ENCODE measurements at places on chromosomes 11 and 22.

- DNase-seq: peak; percentile 61
Observed at GRCh38 chr11:63869683-63870082, 30.8 kb downstream of the MARK2 start.

DNA sequence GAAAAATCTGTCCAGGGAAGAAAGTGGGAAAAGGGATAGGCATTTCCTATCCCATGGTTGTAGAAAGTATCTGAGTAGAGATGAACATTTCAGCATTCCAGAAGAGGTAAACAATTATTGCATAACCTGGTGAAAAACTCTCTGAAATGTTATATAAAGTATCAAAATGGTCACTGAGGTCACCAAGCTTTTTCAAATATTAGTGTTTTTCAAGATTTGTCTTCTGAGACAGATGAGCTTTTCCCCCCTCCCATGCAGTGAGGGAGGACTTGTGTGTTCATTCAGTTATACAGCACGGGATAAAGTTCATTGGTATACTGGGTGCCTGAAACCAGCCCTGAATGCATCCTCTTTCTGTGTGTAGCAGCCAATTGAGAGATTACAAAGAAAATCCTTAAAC, 1.9 kb upstream of the DEPDC7 start:
- DNase-seq: no peak

- no peak for DNase-seq
Observed at GRCh38 chr11:79066456-79067351, 374.1 kb downstream of the TENM4 start.

GRCh38 chr11:129590753-129591475, 215.3 kb downstream of the BARX2 start:
- no peak for DNase-seq

DNA sequence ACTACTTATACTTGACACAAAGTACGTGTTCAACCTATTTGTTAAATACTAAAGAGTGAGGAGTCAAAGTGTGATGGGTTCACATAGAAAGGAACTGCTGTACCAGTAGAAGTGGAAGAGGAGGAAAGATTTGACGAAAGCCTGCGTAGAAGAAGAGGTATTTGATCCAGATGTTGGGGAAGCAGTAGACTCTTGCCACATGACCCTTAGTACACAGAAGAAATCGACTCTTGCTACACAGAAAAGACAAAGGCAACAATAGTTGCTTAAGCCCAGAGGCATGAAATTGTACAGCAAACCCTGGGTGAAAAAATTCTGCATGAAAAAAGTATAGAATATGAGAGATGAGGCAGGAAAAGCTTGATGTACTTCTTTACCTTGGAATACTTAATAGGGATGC, 152.9 kb downstream of the ETS1 start:
- no peak for DNase-seq

- peak; percentile 15 for DNase-seq
Observed at GRCh38 chr22:34804604-34805003, 261.4 kb upstream of the ISX start.

DNA sequence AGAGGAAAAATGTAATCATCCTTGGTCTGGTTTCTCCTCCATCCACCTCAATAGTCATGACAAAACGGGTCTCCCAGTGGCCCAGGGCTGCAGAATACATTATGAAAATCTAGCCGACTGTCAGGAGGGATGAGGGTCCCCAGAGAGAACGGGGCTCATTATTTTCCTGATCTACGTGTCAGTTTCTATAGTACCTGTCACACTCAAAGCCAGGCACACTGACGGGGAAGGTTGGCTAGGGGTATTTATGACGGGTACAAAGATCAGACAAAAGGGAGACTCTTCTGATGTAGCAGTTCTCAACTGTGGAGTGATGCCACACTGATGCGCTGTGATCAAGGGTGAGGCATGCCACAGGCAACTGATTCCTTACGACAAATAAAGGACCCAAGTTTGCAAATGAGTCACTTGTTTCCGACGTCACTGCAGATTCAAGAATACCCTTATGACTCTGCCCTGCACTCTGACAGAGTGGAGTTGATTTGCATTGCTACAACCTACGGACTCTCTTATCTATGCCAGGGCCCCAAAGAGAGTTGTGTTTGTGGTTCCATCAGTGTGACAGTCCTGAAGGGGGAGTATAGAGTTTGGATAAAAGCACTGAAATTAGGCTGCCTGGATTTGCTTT, 188.2 kb upstream of the TBCEL start:
- DNase-seq: peak; percentile 7

DNA sequence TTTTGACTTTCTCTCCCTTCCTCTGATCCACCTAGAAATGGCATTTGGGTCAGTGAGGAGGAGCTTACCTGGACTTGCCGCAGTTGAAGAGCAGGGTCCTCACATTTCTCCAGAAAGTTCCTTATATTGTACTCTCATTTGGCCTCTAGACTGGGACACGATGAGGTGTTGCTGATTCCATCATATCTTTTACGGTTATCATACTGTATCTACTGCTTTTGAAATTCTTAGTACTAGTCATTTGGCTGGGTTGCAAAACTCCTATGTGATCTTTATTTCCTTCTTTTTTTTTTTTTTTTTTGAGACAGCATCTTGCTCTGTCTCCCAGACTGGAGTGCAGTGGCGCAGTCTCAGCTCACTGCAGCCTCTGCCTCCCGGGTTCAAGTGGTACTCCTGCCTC, 58.7 kb upstream of the FAM181B start:
- peak; percentile 65 for DNase-seq

- peak; percentile 83 for DNase-seq
Observed at GRCh38 chr22:50306753-50307749, at the start of gene PLXNB2. Gene PLXNB2, minus strand, starts transcription at chr22:50307646. Its CDS starts 17,062 bp downstream, at chr22:50290584.

DNA sequence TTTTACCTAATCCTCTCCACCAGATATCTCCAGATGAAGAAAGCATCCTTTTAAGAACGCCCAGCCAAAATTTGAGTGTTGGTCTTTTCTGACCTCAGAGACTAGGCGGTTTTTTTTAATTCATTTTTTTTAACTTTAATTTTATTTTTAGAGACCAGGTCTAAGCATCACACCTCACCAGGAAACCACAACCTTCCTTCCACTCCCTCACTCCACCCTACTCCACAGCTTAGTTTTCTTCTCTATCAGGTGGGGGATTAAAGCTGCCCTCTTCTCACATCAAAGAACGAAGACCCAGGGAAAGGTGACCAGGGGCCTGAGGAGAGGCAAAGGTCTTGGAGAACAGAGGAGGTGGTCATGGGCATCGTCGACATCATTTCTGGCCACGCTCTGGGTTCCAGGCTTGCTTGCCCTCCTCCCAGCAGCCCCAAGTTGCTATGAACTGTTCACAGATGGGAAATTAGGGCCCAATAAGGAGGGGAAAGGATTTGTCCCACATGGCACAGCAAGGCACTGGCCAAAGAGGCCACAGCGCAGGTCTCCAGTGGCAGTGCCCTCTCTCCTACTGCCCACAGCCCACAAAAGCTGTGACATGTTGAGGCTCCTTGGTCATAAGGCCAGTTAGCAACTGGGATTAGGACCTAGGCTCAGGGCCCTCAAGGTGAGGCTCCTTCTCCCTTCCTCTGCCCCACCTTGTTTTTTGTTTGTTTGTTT, 1.4 kb upstream of the PEX16 start:
- DNase-seq: no peak

DNA sequence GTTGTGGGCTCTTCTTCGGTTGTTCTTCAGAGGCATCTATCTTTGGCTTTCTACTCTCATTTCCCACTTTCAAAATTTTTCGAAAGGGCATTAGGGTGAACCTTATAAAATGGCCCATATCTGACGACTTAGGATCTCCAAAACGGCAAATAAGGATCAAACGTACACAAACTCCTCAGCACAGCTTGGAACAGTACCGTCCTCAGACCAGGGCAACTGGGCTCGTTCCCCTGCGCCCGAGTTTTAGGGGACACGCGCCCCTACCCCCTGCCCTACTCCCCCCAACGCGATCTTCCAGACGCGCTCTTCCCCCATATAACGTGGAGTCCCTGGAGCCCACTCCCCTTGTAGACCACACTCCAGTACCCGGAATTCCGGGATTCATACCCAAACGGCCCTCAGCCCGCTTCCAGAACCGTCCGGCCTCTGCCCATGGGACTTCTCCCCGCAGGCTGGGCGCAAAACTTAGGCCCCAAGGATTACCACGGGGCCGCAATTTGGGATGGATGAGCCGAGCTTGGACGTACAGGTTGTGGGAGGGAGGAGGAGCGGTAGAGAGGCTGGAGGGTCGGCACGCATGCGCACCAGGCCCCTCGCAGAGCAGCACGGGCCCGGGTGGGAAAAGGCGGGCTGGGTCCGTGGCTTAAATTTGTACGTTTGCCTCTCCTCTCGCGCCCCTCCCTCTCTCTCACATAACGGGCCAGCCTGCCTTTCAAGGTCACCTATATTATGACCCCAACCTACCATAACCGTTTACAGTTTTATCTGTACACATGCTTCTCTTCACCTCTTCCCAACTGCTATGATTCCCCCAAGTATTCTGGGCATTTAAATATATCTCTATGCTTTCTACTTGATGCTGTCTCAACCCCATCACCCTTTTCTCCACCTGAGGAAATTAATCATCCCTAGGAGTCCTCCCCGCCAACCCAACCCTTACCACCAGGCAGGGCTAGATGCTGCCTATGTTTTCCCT, 3.4 kb downstream of the CCDC89 start:
- DNase-seq: peak; percentile 83

- peak; percentile 5 for DNase-seq
Observed at GRCh38 chr11:30788849-30789248, 202.7 kb upstream of the MPPED2 start.

GRCh38 chr11:124082371-124082770, 32.9 kb upstream of the VWA5A start:
- DNase-seq: no peak

All from hematopoietic multipotent progenitor cell treated with erythropoietin and hydrocortisone succinate and interleukin-3 and kit ligand, for 4 days (in vitro differentiated cells).